NCI-H187 (cell line): ENCODE measurements at places on chromosomes 4 and X.

DNA sequence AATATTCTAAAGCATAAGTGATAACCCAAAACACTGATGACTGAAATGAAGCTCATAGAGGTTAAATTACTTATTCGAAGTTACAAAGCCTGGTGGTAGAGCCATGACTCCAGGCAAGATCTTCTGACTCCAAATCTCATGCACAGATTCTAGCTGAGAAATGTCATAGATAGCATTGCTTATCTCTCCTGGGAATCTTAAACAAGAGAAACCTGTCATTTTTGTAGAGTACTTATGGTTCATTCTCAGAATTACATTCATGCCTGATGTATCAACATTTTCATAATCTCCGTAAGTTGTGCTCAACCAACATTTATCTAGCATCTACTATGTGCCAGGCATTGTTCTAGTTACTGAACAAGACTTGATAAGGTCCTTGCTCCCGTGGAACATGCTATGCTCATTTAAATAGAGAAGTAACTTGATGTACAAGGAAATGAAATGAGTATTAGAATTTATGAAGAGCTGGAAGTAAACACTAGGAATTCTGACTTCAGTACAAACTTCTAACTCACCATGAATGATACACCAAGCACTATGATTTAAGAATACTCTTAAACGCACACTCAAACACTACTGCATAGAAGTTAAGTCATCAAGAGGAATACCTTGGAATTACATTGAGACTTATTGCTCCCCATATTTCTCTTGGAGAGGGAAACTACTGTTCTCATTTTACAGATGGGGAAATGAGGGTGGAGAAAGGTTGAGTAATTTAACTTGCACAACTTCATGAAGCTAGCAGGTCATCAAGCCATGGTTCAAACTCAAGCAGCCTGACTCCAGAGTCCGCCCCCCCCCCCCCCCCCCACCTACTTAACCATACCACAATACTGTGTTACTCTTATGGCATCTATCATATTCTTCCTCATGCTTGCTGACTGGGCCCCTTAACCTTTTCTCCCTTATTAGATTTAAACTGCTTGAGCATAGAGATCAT is 45.4 kb downstream of the MBNL3 start:
- DNase-seq: no peak

GRCh38 chr4:71639380-71639779 is 144.5 kb downstream of the GC start:
- no peak for DNase-seq

DNA sequence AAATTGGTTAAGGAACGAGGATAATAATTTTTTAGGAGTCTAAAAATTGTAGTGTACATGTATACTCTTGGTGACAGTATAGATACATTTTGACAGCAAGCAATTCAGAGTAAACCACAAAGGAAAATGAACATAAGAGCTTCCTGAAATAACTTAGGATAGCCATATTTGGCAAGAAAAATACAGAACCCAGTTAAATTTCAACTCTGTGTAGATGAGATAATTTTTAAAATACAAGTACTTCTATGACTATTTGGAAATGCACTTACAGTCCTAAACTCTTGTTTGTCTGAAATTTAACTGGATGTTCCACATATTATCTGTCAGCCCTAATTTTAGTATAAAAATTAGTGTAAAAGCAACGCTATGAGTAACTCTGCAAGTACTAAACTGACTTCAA is 124.4 kb upstream of the PCDH18 start:
- no peak for DNase-seq

GRCh38 chrX:103791826-103792485 is 15.3 kb downstream of the PLP1 start:
- DNase-seq: no peak

GRCh38 chr4:52655506-52655905 is 3.6 kb downstream of the USP46 start:
- no peak for DNase-seq

- no peak for DNase-seq
Observed at GRCh38 chr4:34643476-34643875, 1600.8 kb downstream of the ARAP2 start.

DNA sequence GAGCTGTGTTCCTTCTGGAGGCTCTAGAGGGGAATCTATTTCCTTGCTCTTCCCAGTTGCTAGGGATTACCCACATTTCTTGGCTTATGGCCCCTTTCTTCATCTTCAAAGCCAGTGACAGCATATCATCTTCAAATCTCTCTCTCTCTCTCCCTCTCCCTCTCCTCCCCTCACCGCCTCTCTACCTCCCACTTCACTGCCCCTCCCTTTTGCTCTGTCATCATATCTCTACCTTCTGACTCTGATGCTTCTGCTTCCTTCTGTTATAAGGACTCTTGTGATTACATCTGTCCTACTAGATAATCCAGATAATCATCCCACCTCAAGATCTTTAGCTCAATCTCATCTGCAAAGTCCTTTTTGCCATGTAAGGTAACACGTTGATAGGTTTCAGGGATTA is 93.1 kb upstream of the TEX13D start:
- DNase-seq: no peak

- DNase-seq: no peak
Observed at GRCh38 chr4:113445286-113445685, 316.3 kb downstream of the CAMK2D start.
